ENCODE measurements at places on chromosomes 2 and 18. TPM values are rescaled to one million over a fixed set of nuclear protein-coding genes. Genes with fewer than 3 reads are reported as not detected.
A peak's percentile ranks its signal among the peaks of the same experiment; 100 is the strongest.

DNA sequence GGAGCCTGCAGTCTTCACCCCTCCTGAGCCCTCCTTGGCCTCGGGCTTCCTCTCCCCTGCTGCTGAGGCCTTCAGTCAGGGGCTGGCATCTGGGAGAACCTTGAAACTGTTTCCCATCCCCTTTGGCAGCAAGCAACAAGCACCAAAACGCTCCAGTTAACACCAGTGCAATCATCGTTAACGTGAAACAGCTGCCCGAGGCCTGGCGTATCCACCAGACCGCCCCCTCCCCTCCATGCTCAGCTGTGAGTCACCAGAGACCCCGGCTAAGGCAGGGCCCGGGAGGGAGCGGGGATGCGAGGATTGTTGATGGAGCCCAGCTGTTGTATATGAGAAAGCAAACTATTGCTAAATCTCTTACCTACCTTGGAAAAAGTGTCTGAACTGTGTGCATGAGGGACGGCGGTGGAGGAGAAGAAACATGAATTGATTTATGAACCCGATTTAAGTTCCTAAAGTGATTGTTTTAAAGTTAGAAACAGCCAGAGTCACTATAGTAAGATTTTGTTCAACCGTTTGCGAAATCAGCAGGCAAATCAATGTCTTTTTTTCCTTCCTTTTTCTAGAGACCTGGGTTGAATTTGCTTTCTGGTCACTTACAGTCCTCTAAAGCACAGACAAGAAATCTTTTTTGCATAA, 5.2 kb downstream of the ZFP36L2 start:
- peak overlapping the region; percentile 77 for H3K4me3 ChIP-seq
- no peaks in the 10 kb centered on the region for H3K27me3 ChIP-seq
- H3K36me3 ChIP-seq, result no peaks in the 10 kb centered on the region
- DNase-seq, result peak; percentile 88

DNA sequence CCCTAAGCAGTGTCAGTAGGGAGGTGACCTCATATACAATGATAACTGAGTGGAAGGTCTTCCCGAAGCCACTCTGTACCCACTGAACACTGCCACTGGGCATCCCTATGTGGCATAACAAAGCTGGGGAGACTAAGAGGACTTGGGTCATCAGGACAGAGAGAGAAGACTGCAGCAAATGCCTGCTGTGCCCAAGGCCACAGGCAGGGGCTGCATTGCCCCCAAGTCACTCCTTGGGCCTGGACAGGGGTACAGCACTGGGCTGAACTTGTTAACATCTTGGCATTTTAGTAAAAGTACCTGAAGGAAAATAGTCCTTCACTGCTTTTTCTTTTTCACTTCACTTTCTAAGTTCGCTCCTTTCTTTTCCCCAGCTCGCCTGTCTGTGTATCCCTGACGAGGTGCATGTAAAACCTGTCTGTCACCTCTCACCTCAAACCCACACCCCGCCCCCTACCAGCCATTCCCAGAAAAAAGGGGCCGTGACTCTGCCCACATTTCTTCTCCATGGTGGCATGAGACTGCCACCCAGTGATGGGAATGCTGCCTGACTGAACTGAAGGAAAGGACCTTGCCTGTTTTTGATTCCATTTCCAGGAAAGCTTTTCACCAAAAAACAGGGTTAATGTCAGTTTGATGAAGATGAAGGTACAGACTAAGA, 62.9 kb downstream of the MTHFD2 start:
- DNase-seq, result no peak
- no peaks in the 10 kb centered on the region for H3K4me1 ChIP-seq
- H3K4me3 ChIP-seq, result no peak overlapping the region
- no peaks in the 10 kb centered on the region for H3K36me3 ChIP-seq
- no peak overlapping the region for H3K27ac ChIP-seq

- H3K4me1 ChIP-seq, result no peaks in the 10 kb centered on the region
- H3K27ac ChIP-seq, result no peak overlapping the region
- no peaks in the 10 kb centered on the region for H3K27me3 ChIP-seq
- no peak overlapping the region for H3K4me3 ChIP-seq
- H3K36me3 ChIP-seq, result no peaks in the 10 kb centered on the region
These were observed 59.1 kb downstream of the NYAP2 start for GRCh38 chr2:225458431-225459117.

TAF1B gene
- total RNA-seq, result 18.2 TPM

GRCh38 chr2:68747900-68748299, 13.3 kb downstream of the ARHGAP25 start:
- H3K4me3 ChIP-seq, result no peak overlapping the region
- DNase-seq, result no peak
- no peaks in the 10 kb centered on the region for H3K36me3 ChIP-seq
- H3K27ac ChIP-seq, result no peak overlapping the region
- H3K4me1 ChIP-seq, result no peaks in the 10 kb centered on the region

- no peaks in the 10 kb centered on the region for H3K36me3 ChIP-seq
- no peaks in the 10 kb centered on the region for H3K4me1 ChIP-seq
- no peak for DNase-seq
- no peak overlapping the region for H3K4me3 ChIP-seq
- no peaks in the 10 kb centered on the region for H3K27me3 ChIP-seq
These were observed 34.0 kb upstream of the ERMN start for GRCh38 chr2:157359628-157360027.

DNA sequence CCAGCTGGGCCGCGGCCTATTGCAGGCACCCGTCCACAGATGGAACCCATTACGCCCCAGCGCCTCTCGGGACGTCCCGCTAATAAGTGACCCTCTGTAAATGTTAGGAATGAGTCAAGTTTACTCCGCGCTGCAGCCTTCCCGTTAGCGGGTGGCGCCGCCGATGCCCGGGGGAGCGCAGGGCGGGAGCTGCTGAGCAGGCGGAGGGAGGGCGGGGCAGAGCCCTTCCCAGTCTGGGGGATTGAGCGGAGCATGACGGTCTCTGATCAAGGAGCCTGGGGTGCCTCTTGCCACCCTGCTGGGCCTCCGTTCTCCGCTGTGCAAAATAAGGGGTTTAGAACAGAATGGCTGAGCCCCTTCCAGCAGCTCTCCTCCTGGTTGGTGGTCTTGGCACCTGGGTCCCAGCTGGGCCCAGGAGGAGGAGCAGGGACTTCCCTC, 10.5 kb downstream of the CROCC2 start:
- no peak overlapping the region for H3K27ac ChIP-seq
- H3K4me1 ChIP-seq, result peaks cover 33% of the 10 kb centered on the region
- peak; percentile 67 for DNase-seq
- H3K27me3 ChIP-seq, result no peaks in the 10 kb centered on the region

DNA sequence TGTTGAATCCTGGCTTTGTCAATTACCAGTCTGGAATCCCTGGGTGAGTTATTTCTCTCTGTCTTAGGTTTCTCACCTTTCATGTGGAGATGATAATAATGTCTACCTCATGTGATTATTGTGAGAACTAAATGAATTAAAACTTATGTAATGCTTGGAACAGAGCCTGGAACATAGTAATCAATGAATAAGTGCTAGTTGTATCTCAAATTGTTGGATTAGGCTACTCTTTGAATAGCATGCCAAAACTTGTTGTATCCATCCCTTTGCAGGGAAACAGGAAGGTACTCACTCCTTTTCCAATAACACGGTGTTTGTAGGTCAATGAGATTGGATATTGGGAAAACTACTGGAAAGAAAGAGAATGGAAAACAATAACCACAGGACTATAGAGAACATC, 796.6 kb upstream of the ZEB2 start:
- no peaks in the 10 kb centered on the region for H3K27me3 ChIP-seq
- no peak overlapping the region for H3K27ac ChIP-seq
- H3K36me3 ChIP-seq, result no peaks in the 10 kb centered on the region
- H3K4me3 ChIP-seq, result no peak overlapping the region

DNA sequence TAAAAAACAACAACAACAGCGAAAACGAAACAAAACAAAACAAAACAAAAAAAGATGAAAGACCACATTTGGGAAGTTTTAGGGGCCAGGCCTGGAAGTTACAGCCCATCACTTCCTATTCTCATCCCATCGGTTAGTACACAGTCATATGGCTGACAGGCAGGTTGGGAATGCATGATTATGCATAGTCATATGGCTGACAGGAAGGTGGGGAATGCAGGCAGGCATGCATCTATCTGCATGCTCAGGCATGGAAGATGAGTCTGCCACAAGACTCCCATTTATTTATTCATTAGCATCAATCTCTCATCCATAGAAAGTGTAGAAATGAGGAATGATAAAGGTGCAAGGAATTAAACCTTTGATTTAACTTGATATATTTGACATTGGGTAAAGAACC, 325.3 kb upstream of the MEX3C start:
- H3K27ac ChIP-seq, result no peak overlapping the region
- no peaks in the 10 kb centered on the region for H3K36me3 ChIP-seq
- H3K27me3 ChIP-seq, result no peaks in the 10 kb centered on the region

DNA sequence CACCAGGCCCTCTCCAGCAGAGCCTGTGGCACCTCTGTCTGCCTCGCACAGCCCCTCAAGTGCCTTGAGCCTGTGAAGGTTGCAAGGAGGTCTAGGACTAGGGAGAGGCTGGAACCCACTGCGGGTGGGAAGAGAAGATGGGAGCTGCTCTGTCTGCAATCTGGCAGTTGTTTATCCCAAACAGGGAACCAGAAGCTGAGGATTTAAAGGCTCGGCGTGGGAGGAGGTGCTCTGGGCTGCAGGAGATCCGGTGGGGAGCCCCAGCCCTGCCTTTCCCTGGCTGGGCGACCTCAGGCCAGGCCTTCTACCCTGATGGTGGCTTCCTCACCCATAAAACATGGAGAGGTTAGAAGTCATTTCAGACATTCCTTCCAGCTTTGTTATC, 174.1 kb downstream of the SMAD7 start:
- no peak overlapping the region for H3K27ac ChIP-seq
- H3K36me3 ChIP-seq, result no peaks in the 10 kb centered on the region
- no peaks in the 10 kb centered on the region for H3K27me3 ChIP-seq
- no peak for DNase-seq
- H3K4me1 ChIP-seq, result peaks cover 22% of the 10 kb centered on the region

CDK5R2 gene
- not detected for total RNA-seq

DNA sequence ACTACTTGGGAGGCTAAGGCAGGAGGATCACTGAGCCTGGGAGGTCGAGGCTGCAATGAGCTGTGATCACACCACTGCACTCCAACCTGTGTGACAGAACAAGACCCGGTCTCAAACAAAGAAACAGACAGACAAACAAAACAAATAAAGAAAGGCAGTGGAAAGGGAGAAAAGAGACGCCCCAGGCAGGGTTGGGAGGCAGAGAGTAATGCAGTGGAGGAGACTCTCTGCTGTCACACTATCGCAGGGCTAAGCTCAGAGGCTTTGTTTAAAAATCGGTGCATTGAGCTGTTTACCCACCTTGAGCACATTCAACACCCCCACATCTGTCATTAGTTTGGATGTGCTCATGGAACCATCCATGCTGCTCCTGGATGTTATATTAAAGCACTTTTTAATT, 84.2 kb upstream of the RMP24 start:
- DNase-seq, result no peak
- H3K27ac ChIP-seq, result no peak overlapping the region
- no peaks in the 10 kb centered on the region for H3K27me3 ChIP-seq
- H3K36me3 ChIP-seq, result no peaks in the 10 kb centered on the region

- DNase-seq, result no peak
- H3K4me3 ChIP-seq, result no peak overlapping the region
- no peak overlapping the region for H3K27ac ChIP-seq
These were observed 335.2 kb downstream of the LRATD1 start for GRCh38 chr2:14967729-14968128.

GRCh38 chr18:33560686-33561370, 17.2 kb upstream of the ASXL3 start:
- no peaks in the 10 kb centered on the region for H3K36me3 ChIP-seq
- no peaks in the 10 kb centered on the region for H3K4me1 ChIP-seq
- no peak overlapping the region for H3K27ac ChIP-seq
- no peak for DNase-seq

DNA sequence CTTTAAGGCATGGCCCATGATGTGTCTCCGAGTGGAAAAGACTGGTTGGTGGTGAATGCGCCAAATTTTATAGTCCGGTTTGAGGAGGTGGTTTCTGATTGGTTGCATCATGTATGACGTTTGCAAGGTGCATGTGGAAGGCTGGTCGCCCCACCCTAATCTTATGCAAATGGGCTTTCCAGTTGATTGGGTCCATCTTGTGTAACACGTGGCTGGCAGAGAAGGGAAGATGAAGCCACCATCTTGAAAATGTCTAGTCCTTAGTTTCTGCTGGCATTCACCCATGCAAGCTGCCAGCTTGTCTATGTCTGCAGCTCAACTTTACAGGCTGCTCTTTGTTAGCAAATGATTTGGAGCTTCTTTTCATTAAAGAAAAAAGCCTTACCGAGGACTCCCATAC, 132.2 kb downstream of the PIK3C3 start:
- H3K4me3 ChIP-seq, result no peak overlapping the region
- H3K27me3 ChIP-seq, result no peaks in the 10 kb centered on the region
- H3K27ac ChIP-seq, result no peak overlapping the region
- H3K4me1 ChIP-seq, result no peaks in the 10 kb centered on the region

KCNE4 gene
- total RNA-seq, result 4.8 TPM

DNA sequence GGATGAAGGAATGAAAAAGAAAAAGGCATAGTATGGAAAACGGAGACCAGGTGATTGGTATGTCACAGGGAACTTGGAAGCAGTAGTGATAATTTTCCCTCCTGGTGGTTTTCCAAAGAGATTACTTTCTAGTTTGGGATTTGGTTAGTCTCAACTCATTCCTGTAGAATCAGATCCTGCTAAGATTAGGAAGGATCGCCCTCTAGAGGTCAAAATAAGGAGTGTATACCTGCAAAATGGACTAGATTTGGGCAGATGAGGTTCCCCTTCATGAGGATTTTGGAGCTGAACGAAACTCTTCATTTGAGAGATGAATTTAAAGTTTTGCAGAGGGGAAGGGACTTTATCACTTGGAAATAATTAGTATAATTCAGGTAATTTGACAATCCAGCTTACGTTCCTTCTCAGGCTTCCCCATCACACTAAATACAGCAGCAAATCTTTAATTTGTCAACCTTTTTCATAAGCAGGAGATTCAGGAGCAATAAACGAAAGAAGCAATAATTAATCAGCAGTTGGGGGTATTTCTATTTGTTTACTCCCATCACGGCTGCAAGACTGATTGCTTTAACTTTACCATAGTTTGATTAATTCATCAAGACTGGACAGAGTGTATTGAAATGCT, 65.2 kb downstream of the CCDC195 start:
- H3K4me3 ChIP-seq, result no peak overlapping the region
- no peak for DNase-seq
- no peaks in the 10 kb centered on the region for H3K36me3 ChIP-seq
- H3K27me3 ChIP-seq, result no peaks in the 10 kb centered on the region

HRH4 gene
- not detected for total RNA-seq

- no peak overlapping the region for H3K4me3 ChIP-seq
- H3K27ac ChIP-seq, result peak overlapping the region; percentile 65
- no peaks in the 10 kb centered on the region for H3K27me3 ChIP-seq
These were observed 39.0 kb upstream of the ZFP36L2 start for GRCh38 chr2:43265421-43265820.
